Stimulated activated CD4-positive, alpha-beta T cell treated with anti-CD3 and anti-CD28 coated beads, Interleukin-1b, Interleukin-23, amount 100 ng/mL, for 24 hours (primary cell): ENCODE measurements at places on chromosomes 12 and 14.

GRCh38 chr12:62135553-62136200 lies 124.5 kb upstream of the USP15 start:
- no peak for DNase-seq

DNA sequence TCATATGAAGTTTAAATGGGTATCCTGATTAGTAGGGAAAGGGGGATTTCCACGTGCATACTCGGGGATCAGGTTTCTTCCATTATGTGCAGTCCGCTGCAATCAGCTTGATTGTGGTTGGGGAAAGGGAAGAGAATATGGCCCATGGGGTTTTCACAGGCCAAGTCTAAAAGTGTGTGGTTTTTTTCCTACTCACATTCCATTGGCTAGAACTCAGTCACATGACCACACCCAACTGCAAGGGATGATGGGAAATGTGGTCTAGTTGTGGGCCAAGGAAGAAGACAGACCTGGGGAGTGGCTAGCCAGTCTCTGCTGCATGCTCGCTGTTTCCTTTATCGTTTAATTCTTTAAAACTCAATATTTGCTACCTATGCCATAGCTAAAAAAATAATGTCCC lies 105.1 kb downstream of the PRIMA1 start:
- DNase-seq, result no peak

GRCh38 chr12:119090865-119091264 lies 87.9 kb upstream of the HSPB8 start:
- DNase-seq, result no peak

DNA sequence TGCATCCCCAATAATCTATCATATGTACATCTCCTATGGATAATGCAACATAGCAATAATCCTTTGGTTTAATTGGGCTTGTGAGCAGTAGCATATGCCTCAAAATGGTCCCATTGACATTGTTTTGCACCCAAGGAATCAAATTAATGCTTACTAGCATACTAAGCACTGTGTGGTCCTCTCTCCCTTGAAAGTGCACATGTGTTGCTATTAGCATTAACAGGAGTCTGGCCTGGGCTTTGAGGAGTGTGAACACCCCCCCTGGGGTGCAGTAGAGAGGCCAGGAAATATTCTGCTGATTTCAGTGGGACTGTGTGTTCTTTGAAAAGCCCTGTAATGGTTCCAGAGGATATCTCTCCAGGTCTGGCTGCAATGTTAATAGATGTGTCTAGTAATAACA lies 1148.4 kb downstream of the VRK1 start:
- no peak for DNase-seq

DNA sequence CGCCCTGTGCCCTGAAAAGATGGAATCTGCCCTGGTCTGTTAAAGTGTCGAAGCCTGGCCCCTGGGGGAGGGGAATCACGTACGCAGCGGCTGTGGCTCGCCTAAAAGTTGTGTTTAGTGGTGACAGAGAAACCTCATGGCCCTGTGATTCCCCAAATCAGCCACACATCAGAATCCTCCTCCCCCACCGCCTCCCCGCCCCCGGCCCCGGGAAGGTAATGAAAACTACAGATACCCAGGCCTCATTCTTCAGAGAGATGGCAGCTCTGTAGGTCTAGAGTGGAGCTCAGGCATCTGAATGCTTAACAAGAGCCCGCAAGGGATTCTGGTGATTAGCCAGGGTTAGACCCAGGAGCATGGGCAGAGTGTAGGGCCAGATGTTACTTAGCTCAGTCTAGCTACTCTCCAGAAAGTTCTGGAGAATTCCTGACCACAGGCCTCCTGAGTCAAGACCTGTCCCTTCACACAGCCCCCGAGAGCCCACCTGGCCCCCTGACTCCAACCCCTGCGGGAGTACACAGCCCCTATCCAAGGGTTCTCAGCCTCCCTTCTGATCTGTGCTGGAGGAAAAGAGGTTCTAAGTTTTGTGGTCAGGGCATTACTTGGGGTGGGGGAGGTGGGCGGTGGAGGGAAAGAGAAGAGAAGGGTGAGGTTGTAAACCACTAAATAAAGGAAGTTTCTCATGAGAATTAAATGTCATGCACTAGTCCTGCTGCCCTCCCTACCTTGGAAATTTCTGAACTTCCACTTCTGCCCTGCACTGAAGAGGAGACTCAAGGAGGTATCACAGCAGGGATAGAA lies 114.8 kb downstream of the PLXNC1 start:
- peak; percentile 67 for DNase-seq

DNA sequence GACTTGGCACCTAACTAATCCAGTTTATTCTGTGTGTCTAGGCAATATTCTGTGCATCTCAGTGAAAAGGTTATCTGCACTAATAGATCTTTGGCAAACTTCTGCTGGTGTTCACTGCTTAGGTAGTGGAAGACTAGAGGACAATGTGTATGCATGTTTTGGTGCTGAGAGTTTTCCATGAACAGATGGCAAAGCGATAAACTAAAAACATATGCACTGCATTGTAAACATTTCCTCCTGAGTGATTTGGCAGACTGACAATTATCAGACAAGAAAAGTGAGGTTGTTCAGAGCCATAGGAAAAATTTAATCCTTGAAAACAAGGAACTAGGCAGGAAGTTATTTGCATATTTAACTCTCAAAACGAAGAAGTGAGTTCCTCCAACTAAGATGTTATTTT lies 400.4 kb downstream of the ATP23 start:
- DNase-seq, result no peak

DNA sequence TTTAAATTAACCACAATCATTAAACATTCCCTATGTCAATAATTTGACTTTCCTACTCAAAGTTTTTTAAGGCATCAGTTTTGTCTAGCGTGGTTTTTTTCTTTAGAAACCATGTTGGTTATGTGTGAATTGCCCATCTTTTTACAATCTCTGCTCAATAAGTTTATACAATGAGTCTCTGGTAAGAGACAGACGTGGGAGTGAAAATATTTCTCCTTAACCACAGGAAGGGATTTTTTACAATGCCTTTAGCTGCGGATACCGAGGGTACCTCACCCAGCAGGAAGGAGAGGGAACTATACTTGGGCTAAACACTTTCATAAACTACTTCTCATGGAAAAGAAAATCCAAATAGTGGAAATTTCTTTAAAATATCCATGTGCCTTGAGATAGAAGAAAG lies 191.4 kb upstream of the BCL2L14 start:
- DNase-seq, result no peak

GRCh38 chr12:51124504-51124903 lies 41.1 kb upstream of the CSRNP2 start:
- no peak for DNase-seq

DNA sequence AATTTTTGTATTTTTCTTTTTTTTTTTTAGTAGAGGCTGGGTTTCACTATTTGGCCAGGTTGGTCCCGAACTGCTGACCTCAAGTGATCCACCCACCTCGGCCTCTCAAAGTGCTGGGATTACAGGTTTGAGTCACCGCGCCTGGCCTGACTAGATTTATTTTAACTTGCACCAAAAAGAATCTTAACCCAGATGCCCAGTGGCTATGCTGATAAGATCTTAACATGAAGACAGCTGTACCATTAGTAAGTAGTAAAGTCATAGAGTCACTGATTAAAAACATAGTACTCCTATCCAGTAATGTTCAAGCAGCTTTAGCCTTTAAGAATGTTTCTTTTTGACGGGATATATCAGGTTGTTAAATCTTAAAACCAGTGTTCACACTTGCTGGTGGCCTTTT lies 1061.8 kb upstream of the FLRT2 start:
- DNase-seq, result no peak

GRCh38 chr14:45651890-45652289 lies 398.9 kb upstream of the MIS18BP1 start:
- DNase-seq, result no peak

DNA sequence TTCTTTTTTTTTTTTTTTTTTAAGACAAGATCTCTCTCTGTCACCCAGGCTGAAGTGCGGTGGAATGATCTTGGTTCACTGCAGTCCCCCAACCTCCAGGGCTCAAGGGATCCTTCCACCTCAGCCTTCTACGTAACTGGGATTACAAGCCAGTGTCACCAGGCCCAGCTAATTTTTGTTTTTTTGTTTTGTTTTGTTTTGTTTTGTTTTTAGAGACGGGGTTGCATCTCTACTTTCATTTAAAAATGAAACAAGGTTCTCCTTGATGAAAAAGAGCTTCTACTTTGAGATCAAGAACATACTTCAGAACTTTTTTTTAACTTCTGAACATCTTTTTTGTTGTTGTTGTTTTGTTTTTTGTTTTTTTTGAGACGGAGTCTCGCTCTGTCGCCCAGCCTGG lies 121.7 kb upstream of the PRB2 start:
- no peak for DNase-seq

DNA sequence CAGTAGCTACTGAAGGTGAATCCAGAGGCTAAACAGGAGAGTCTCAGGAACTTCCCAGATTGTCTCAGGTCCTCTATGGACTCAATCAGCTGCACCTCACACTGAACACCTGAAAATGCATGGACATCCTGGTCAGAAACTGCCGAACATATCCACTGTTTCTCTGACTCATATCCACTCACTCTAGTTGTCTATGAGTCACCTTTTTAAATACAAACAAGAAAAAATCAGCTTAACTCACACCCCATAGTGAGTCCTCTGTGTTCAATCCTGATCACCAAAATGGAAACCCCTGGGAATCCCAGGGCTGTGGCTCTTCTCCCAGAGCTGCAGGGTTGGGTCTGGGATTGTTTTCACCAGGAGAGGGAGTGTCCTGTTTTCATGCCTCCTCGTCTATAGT lies 556.7 kb downstream of the TMEM121 start:
- DNase-seq, result no peak

- no peak for DNase-seq
These were observed 1322.1 kb downstream of the TMEM121 start for GRCh38 chr14:106848330-106849121.

- no peak for DNase-seq
These were observed 361.3 kb upstream of the TMTC1 start for GRCh38 chr12:30144777-30145683.

- DNase-seq, result no peak
These were observed 144.1 kb downstream of the RPAP3 start for GRCh38 chr12:47561746-47562145.

DNA sequence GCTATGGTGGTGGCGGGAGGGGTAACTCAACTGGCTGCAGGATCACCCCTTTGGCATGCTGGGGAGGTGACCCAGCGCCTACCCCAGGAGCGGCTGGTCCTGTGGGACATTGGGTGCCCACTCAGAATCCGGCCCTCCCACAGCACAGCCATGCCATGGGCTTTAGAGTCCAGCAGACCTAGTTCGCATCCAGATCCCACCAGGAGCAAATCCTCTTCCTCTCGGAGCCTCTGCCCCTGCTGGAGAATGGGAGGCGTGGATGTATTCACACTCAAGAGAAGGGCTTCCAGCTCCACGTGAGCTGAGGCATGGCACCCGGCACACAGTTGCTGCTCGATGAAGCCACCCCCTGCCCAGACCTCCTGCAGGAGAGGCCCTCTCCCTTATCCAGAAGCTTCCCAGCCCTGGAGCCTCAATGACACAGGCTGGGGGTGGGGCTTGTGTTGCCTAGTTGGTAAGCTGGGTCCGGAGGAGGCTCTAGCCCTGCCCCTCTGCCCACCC lies 17.7 kb downstream of the FAM222A start:
- no peak for DNase-seq

- no peak for DNase-seq
These were observed 103.6 kb downstream of the SSPN start for GRCh38 chr12:26298785-26299621.

DNA sequence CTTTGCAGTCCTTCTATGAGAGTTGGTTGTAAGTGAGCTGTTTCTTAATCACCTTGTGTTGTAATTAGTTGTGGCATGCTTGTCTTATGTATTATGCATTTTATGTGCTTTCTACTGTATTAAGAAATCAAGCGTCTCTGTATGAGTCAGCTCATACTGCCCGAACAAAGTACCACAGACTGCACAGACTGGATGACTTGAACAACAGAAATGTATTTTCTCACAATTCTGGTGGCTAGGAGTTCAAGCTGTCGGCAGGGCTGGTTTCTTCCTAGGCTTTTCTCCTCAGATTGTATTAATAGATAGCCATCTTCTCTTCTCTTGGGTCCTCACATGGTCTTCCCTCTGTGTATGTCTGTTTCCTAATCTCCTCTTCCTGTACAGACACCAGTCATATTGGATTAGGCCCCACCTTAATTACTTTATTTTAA lies 77.7 kb downstream of the FLRT2 start:
- DNase-seq, result no peak

GRCh38 chr14:91405241-91405721 lies 12.3 kb downstream of the CCDC88C start:
- no peak for DNase-seq

- DNase-seq, result no peak
These were observed 13.8 kb upstream of the BCL2L14 start for GRCh38 chr12:12056951-12057350.
